ENCODE measurements at places on chromosomes 5 and 9.

DNA sequence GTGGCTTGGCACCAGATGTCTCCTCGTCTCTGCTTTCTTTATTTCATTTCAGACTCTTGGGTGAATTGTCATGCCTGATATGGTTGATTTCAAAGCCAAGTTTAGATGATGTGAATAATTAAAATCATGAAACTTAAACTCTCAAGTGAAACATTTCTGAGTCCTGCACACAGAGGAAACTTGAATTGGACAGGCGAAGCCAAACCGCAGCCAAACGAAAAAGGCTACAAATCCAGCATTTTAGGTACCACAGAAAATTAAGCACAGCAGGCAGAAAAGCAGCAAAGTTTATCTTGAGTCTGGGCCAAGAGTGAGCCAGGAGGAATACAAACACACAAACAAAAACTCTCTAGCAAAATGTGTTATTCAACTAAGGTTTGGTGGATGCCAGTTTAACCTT, 659.8 kb upstream of the KLF4 start:
- DNase-seq = no peak

DNA sequence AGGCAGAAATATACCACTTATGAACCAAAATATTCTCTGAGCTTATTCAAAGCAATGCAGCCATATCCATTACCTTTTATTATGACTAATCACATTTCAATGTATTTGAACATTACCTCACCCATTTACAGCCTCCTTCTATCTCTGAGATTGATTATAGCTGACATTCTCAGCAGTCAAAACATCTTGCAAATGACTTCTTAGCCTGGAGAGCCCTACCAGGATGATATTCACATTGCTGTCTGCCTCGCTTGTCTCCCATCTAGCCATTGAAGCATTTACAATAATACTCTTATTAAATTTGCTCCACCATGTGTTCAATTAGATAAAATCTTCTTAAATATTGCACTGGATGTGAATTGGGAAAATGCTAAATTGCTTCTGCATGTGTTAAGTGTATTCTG, 1879.9 kb upstream of the ACO1 start:
- DNase-seq = no peak

GRCh38 chr5:25649628-25650265, 1005.0 kb upstream of the CDH10 start:
- DNase-seq = no peak

GRCh38 chr9:11199335-11199734, 586.5 kb upstream of the PTPRD start:
- no peak for DNase-seq

DNA sequence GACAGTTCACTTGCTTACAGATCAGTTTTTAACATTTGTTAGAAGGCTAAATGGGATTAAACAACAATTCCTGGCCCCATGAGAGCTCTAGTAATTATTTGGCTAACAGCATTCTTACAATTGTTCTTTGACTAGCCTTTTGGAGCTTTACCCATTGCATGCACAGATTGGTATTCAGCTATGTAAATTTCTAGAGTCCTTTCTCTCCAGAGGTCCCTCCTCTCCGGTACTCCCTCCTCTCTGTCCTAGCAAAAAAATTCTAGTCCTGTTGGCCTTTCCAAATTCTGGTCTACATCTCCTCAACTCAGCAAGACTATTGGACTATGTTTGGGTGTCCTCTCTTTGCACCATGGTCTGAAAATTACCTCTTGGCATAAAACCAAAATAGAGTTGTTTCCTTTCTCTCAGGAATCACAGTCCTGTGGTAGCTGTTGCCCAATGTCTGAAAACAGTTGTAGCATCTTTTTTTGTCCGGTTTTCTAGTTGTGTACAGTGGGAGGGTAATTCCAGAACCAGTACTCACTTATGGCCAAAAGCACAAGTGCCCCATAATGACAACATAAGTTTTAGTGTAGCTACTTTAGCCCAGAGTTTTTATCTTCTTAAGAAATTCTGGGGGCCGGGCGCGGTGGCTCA, 18.1 kb downstream of the SAR1B start:
- DNase-seq = no peak

- DNase-seq = no peak
Observed at GRCh38 chr5:1438871-1439270, 6.4 kb downstream of the SLC6A3 start.

- DNase-seq = no peak
Observed at GRCh38 chr5:158921441-158922262, 178.1 kb downstream of the EBF1 start.
